Liver (tissue), 10 donors: ENCODE measurements at places on chromosomes 6 and 20. TPM values are rescaled to one million over a fixed set of nuclear protein-coding genes. Genes with fewer than 3 reads are reported as not detected.

DNA sequence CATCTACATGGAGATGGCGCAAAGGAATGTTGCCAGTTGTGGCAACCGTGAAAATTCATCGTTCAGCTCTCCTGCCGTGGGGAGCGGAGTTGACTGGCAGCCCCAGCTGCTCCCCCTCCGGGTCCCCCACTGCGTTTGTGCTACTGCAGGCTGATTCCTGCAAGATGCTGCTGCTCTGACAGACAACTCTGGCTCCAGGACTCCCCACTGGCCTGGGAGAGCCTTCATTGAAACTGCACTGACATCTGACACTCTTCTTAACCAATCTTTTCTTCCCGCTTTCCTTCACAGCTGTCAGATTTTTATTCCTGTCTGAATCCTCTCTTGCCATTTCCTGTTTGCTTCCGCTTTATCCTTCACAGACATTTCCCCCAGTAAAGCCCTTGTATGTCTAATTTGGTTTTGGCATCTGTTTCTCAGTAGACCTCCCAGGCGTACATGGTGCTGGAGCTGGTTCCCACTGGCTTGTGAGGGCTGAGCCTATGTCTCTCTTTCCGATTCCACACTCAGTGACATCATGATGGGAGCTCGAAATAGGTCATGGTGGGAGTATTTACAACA is 9.5 kb upstream of the ATRN start:
- H3K4me1 ChIP-seq = no peaks in the 10 kb centered on the region
- no peak for DNase-seq
- H3K36me3 ChIP-seq = no peaks in the 10 kb centered on the region

GRCh38 chr6:130620338-130620781 is 206.8 kb upstream of the SMLR1 start:
- no peak for DNase-seq
- H3K27ac ChIP-seq = no peak overlapping the region
- no peaks in the 10 kb centered on the region for H3K27me3 ChIP-seq
- H3K4me1 ChIP-seq = no peaks in the 10 kb centered on the region

- H3K4me1 ChIP-seq = no peaks in the 10 kb centered on the region
- DNase-seq = no peak
- no peaks in the 10 kb centered on the region for H3K36me3 ChIP-seq
- no peaks in the 10 kb centered on the region for H3K27me3 ChIP-seq
- H3K27ac ChIP-seq = no peak overlapping the region
- H3K4me3 ChIP-seq = no peak overlapping the region
Observed at GRCh38 chr6:168737481-168737880, 296.5 kb downstream of the SMOC2 start.

GRCh38 chr6:41900861-41901260 is 5.7 kb upstream of the USP49 start:
- DNase-seq = no peak
- H3K36me3 ChIP-seq = no peaks in the 10 kb centered on the region
- no peaks in the 10 kb centered on the region for H3K27me3 ChIP-seq
- peaks cover 7% of the 10 kb centered on the region for H3K4me1 ChIP-seq
- H3K4me3 ChIP-seq = no peak overlapping the region
- no peak overlapping the region for H3K27ac ChIP-seq

DNA sequence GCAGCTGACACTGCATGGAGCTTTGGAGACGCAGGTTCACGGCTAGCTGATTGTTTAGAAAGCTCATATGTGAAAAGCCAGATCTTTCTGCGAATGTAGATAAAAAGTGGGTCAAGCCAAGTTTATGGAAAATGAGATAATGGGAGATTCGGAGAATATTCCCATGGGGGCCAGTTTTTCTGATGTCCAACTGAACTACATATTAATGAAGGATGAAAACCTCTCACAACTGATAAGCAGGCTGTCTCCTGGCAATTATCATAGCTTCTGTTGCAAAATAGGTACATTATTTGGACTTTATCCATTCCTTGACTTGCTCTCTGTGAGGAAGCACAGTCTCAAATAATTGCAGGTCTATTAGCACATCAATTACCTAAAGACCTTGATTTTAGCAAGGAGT is 21.1 kb downstream of the HDGFL1 start:
- no peak overlapping the region for H3K4me3 ChIP-seq
- H3K36me3 ChIP-seq = no peaks in the 10 kb centered on the region
- no peaks in the 10 kb centered on the region for H3K27me3 ChIP-seq
- no peak for DNase-seq

DNA sequence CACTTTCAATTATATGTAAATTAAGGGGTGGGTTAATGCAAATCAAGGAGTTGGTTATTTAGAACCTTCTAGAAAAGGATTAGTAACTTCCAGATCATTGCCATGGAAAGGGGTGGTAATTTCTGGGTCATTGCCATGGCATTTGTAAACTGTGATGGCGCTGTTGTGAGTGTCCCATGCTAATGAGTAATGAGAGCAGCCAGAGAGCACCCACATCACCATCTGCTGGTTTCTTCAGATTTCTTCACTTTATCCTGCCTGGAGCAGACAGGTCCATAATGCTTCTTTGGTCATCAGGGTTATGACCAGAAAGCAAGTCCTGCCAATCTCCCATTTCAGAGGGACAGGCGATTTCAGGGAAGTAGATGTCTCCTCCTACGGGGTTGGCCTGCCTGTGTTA is 311.3 kb upstream of the CNR1 start:
- H3K36me3 ChIP-seq = no peaks in the 10 kb centered on the region
- no peak for DNase-seq
- H3K27ac ChIP-seq = no peak overlapping the region
- no peak overlapping the region for H3K4me3 ChIP-seq
- no peaks in the 10 kb centered on the region for H3K27me3 ChIP-seq
- H3K4me1 ChIP-seq = no peaks in the 10 kb centered on the region

- no peak overlapping the region for H3K4me3 ChIP-seq
- no peak overlapping the region for H3K27ac ChIP-seq
- peaks cover 8% of the 10 kb centered on the region for H3K4me1 ChIP-seq
- DNase-seq = no peak
- H3K36me3 ChIP-seq = no peaks in the 10 kb centered on the region
- H3K27me3 ChIP-seq = no peaks in the 10 kb centered on the region
Observed at GRCh38 chr6:1075444-1075843, 236.5 kb upstream of the FOXQ1 start.

DNA sequence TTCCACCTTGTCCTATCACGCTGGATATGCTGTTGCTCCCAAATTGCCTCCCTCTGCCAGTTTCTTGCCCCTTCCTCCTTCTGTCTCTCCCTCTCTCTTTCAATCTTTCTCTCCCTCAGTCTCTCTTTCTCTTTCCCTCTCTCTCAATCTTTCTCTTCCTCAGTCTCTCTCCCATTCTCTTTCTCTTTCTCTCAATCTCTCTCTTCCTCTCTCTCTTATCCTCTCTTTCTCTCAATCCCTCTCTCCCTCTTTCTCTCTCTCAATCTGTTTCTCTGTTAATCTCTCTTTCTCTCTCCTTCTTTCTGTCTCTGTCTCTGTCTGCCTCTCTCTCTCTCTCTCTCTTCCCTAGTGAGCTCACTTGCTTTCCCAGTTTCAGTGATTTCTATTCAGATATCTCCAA is 245.8 kb downstream of the ESR1 start:
- DNase-seq = no peak
- H3K27ac ChIP-seq = no peak overlapping the region
- no peaks in the 10 kb centered on the region for H3K27me3 ChIP-seq
- H3K4me1 ChIP-seq = peaks cover 5% of the 10 kb centered on the region

GRCh38 chr6:157990321-157991066 is 8.8 kb downstream of the SYNJ2 start:
- H3K4me3 ChIP-seq = no peak overlapping the region
- no peak for DNase-seq
- no peaks in the 10 kb centered on the region for H3K36me3 ChIP-seq
- H3K27ac ChIP-seq = no peak overlapping the region

- no peaks in the 10 kb centered on the region for H3K4me1 ChIP-seq
- H3K4me3 ChIP-seq = no peak overlapping the region
- DNase-seq = no peak
Observed at GRCh38 chr6:168372889-168373288, 53.3 kb upstream of the DACT2 start.

GRCh38 chr6:155272353-155273232 is 8.8 kb downstream of the CLDN20 start:
- no peaks in the 10 kb centered on the region for H3K4me1 ChIP-seq
- H3K27me3 ChIP-seq = no peaks in the 10 kb centered on the region
- no peak overlapping the region for H3K27ac ChIP-seq
- peaks cover 8% of the 10 kb centered on the region for H3K36me3 ChIP-seq
- no peak for DNase-seq

GRCh38 chr6:169156108-169156792 is 97.4 kb downstream of the THBS2 start:
- H3K27ac ChIP-seq = no peak overlapping the region
- no peaks in the 10 kb centered on the region for H3K27me3 ChIP-seq
- no peak overlapping the region for H3K4me3 ChIP-seq
- peak; percentile 16 for DNase-seq
- H3K4me1 ChIP-seq = no peaks in the 10 kb centered on the region
- no peaks in the 10 kb centered on the region for H3K36me3 ChIP-seq

- peaks cover 3% of the 10 kb centered on the region for H3K36me3 ChIP-seq
- H3K27ac ChIP-seq = no peak overlapping the region
- H3K4me1 ChIP-seq = no peaks in the 10 kb centered on the region
- no peaks in the 10 kb centered on the region for H3K27me3 ChIP-seq
Observed at GRCh38 chr20:25453035-25453810, 45.8 kb downstream of the GINS1 start.

Gene CRIP3
- 1.1 TPM for total RNA-seq

Gene DZANK1
- 0.28 TPM for total RNA-seq

Gene GNMT
- total RNA-seq = 140 TPM

Gene TUBB2B
- 2.1 TPM for total RNA-seq

Gene ARMH2
- total RNA-seq = not detected

Gene C6orf132
- total RNA-seq = not detected

Gene TRIM31
- 0.17 TPM for total RNA-seq

Gene SMIM26
- total RNA-seq = 37.4 TPM

Gene UNC5CL
- total RNA-seq = 41.9 TPM

Gene PREP
- 11.4 TPM for total RNA-seq

Gene PXDC1
- 24.1 TPM for total RNA-seq
